ENCODE measurements at places on chromosomes 4 and X.

DNA sequence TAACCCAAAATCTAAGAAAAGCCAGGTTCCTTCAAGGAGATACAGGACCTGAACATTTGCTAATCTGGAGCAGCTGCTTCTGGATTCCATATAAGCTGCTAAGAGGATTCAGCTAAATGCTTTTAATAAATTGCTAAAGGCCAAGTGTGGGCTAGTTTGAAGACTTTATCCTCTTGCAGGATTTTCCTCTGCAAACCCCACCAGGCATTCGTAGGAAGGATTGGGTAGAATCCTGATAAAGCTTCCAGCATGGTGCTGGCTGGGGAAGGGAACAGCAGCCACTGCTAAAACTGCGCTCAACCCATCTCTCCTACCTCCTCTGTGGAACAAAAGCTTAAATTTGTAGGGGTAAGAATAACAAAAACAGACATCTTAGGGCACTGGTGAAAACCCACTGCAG is 61.3 kb upstream of the TAB3 start:
- no peak for DNase-seq

GRCh38 chr4:35151816-35152572 is 1092.3 kb downstream of the ARAP2 start:
- DNase-seq = no peak

- DNase-seq = no peak
These were observed 2.1 kb downstream of the UCHL1 start for GRCh38 chr4:41258783-41259182.

DNA sequence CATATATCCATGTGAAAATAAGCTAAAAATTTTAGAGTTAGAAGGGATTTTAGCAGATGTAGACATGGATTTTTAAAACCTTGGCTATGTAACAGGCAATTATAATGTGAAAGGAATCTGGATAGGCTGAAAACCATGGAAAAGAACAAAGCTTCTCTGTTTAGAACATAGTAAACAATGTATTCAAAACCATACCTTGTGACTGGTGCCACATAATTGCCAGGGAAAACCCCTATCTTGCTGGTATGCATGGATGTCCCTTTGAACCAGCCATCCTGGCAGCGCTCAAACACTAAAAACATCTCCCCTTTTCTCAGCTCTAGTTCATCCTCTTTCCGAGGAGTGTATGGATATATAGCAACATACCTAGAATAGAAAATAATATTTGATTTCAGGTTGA is 110.6 kb upstream of the CBR4 start:
- DNase-seq = no peak

DNA sequence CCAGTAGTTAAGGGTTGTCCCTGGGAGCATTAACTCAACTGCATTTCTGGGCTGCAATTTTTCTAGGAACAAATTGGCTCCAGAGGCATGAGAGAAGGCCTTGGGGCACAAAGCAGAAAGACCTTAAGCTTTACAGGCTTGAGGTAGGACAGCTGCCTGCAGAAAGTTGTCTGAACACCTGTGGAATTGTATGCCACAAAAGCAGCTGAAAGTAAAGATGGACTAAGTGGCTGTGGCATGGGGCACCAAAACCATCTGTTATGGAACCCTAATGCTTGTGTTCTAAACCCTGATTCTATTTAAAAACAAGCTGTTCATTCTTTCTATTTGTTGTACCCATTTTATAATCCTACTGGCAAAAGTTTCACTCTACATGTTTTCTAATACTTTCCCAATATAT is 515.2 kb downstream of the GLUD2 start:
- no peak for DNase-seq

DNA sequence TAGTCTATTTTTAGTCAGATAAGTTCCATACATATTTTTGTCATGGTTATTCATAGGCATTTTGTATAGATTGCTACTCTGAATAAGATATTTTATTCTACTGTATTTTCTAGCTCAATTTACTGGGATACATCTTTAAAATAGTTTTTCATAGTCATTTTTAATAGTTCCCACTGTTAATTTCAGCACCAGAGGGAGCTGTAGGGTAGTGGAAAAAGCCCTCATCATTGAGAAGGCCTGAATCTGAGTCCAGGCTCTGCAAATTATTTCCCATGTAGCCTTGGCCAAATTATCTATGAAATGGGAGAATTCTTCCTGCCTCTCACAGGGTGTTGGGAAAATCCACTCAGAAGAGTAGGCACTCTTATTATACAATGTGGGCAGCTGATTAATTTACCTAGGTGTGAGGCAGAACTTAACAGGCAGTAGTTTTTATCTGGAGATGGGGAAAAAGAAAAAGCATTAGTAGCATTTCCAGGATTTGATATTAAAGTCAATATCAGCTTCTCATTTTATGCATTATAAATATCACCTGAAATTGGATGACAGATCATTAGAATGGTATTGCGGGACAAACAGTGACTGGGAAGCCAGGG is 102.9 kb upstream of the PAQR3 start:
- DNase-seq = no peak

- DNase-seq = no peak
These were observed 21.4 kb upstream of the SCRG1 start for GRCh38 chr4:173420324-173420752.

DNA sequence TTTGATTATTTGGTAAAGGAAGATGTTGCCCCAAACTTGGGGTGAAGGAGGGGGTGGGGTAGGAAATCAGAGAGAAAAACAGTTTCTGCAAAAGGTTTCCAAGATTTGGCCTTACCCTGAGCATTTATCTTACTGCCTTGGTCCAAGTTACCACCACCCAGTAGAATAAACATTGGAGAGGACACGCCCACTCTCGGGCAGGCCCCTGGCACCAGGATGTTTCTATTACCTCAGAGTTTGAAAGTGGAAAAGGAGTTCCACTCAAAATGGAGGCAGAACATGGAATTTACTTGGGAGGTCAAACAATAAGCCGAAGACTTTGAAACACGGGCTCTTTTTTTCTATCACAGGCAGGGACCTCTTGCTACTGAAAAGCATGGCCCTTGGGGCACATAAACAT is 113.7 kb downstream of the CHRNA9 start:
- DNase-seq = no peak

DNA sequence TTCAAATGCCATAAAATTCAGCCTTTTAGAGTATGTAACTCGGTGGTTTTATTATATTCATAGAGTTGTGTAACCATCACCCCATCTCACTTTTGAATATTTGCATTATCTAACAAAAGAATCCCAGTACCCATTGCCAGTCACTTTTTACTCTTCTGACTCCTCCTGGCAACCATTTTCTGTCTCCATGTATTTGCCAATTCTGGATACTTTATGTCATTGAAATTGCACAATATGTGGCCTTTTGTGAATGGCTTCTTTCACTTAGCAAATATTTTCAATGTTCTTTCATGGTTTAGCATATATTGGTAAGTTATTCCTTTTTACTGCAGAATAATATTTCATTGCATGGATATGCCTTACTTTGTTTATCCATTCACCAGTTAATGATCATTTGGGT is 79.9 kb downstream of the SLIT2 start:
- DNase-seq = no peak

DNA sequence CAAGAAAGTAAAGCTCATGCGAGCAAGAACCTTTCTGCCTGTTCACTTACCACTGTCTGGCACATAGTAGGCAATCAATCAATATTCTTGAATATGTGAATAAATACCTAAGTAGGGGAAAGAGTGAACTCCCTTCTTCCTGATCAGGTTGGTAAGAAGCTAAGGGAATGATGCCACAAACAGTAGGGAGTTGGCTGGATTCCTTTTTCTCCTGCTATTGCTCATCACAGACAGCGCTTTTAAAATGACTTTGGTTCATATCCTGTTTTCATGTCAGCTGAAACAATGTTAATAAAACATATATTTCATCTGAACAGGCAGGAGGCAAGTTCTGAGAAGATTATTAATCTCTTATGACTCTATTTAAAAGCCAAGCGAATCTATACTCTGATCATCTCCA is 99.2 kb downstream of the NSUN7 start:
- no peak for DNase-seq

GRCh38 chr4:111605111-111605510 is 540.1 kb upstream of the FAM241A start:
- no peak for DNase-seq
